ENCODE measurements at places on chromosomes 13 and 19.

DNA sequence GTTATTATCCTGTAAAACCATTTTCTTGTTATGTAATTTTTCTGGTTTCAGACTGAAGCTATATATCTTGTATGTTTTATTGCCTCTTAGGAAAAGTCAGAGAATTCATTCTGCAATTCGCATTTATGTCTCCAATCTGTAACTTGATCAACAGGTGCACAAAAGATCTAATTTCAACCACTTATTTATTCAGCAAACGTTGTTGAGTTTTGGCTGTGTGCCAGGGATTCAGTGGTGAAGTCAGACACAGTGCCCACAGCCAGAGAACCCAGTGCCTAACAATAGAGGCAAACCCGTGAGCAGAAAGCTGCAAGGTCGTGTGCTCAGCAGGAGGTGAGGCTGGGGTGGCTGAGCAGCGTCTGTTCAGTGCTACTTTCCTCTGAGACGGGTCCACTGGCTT lies 119.5 kb upstream of the MCF2L start:
- peak; percentile 5 for DNase-seq

DNA sequence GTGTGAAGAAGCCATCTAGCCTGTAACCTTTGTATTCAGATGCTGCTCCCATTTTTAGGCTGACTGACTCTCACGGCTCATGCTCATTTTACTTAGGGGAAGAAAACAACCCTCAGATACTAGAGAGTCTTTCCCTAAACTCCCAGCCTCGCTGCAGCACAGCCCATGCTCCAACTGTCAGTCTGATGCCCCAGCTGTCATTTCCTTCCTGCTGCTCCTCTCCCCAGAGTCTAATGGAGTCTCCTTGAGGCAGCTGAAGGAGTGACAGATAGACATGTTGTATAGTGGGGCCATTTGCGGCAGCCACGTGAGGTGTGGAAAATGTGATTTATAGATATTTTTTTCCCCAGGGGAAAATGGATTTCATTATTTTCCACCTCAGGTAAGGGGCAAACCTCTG lies 59.2 kb upstream of the OLFM4 start:
- no peak for DNase-seq

DNA sequence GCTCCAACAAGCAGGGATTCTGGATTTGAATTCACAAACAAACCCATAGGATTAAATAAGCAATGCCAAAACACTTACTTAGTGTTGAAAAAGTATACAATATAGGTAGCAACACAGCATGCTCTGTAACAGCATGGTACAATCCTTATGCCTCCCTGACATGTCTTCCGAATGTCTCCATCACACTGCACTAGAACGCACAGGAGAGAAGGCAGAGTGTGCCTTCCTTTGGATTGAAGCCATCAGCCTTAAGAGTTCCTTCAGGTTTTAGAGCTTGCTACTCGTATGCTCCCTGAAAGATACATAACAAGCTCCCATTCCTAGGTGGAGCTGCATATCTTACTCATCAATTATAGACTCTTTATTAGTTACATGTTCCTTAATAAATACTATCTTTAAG lies 1573.9 kb upstream of the PRR20A start:
- no peak for DNase-seq

DNA sequence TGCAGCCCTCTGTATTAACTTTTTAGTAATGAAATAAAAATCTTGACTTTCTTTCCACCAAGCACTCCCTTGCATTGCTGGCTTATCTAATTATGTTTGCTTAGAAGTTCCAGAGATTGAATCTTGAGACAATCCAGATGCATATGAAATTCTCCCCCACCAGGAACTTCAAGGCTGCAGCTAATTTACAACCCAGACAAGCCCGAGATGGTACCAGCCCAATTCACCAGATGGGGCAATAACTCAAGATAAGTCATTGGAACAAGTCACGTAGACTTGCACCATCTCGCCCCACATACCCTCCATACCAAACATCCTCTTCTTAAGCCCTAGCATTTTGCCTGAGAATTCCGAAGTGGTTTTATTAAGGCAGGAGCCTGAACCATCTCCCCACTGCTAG lies 29.0 kb downstream of the UTP14C start:
- peak; percentile 16 for DNase-seq

GRCh38 chr19:51503286-51503817 lies 1.8 kb upstream of the SIGLEC12 start:
- no peak for DNase-seq

- DNase-seq = no peak
Observed at GRCh38 chr13:79585033-79585432, 104.1 kb downstream of the NDFIP2 start.

DNA sequence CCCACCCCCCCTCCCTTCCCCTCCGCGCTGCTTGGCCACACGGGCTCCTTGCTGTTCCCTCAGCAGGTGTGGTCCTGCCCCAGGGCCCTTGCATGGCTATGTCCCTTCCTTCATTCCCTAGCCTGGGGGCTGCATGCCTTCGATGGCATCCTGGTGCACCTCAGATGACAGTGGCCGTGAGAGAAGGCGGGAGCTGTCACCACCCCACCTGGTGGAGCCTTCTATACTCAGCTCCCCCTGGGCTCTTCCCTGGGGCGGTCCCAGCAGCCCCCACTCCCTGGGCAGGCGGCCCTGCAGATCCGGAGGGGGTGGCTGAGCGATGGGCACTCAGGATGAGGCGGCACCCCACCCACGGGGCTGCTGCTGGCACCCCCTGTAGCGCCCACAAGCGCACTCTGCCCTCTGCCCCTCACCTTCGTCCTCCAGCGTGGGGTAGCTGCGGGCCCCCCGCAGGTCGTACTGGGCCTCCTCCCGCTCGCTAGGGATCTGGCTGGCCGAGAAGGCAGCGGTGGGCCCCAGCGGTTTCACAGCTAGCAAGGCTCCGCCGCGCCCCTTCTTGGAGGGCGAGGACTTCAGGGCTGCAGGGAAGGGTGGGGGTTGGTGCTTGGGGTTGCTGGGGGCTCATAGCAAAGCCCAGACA lies 17.2 kb upstream of the CACTIN start:
- no peak for DNase-seq

DNA sequence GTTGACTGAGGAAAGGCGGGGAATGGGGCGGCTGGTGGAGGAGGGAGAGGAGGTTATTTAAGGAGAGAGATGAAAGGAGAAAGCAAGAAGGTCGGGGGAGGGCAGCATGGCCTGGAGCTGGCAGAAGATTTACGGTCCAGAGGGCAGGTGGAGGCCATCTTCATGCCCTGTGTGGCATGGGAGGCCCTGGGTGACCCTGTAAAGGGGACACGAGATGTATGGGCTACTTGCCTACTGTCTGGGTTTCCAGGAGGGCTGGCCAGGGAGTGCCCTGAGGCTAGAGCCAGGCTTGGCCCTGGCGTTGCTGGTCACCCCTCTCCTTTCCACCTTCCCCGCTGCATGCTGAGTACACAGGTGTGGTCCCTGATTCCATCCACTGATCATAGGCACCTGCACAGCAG lies 6.1 kb downstream of the WTIP start:
- DNase-seq = no peak

DNA sequence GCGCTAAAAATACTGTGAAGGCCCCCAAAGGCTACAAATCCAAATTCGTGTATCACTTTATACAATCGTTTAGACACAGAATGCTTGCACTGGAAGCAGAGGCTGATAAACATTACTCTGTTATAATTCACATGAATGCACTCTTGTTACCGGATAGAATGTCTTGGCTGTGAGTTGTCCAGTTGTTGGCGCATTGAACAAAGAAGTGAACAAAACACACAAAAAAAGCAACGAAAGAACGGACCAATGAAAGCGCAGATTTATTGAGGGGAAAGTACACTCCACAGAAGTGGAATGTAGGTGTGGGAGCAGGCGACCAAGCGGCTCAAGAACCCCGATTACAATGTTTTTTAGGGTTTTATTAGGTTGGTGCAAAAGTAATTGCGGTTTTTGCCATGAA lies 529 bp upstream of the ZNF418 start:
- no peak for DNase-seq

DNA sequence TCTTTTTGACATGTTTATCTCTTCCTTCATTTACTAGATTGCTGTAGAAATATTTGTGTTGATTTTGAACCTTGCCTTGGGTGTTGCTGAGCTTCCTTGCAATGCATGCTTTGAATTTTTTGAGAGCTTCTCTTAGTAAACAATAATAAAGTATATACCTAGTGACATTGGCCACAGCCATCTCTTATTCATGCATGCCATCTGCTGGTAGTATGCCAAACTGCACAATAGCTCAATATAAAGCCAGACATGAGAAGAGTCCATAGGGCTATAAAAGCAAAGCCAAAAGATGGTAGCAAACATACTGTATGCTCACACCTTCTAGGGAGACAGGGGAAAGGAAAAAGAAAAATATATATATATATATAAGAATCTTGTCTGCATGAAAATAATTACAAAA lies 18.9 kb upstream of the ZSCAN5A start:
- DNase-seq = peak; percentile 64

DNA sequence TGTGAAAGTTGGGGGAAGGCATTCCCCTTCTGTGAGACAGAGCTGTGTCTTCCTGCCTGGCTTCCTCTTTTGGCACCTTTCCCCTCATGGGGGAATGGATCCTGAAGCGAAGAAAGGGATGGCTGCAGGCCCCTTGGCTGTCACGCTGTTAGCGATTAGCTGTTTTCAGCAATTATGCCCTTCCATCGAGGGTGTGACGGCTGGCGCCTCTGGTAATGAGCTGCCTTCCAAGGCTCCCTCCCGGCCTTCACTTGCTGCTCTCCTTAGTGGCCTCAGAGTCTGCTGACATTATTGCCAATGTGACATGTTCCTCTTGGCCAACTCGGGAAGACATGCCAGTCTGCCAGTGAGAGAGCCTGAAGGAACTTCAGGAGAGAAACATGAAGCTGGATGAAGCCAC lies 162.1 kb downstream of the ZIC5 start:
- DNase-seq = no peak

GRCh38 chr13:27792393-27793218 lies at the start of gene GSX1:
Gene GSX1, plus strand, starts transcription at chr13:27792483. Its CDS starts 208 bp downstream, at chr13:27792691.
- peak; percentile 69 for DNase-seq

- peak; percentile 73 for DNase-seq
Observed at GRCh38 chr19:33798681-33799111, 2.0 kb downstream of the KCTD15 start.

GRCh38 chr13:105083992-105084391 lies 1451.5 kb downstream of the EFNB2 start:
- DNase-seq = no peak

DNA sequence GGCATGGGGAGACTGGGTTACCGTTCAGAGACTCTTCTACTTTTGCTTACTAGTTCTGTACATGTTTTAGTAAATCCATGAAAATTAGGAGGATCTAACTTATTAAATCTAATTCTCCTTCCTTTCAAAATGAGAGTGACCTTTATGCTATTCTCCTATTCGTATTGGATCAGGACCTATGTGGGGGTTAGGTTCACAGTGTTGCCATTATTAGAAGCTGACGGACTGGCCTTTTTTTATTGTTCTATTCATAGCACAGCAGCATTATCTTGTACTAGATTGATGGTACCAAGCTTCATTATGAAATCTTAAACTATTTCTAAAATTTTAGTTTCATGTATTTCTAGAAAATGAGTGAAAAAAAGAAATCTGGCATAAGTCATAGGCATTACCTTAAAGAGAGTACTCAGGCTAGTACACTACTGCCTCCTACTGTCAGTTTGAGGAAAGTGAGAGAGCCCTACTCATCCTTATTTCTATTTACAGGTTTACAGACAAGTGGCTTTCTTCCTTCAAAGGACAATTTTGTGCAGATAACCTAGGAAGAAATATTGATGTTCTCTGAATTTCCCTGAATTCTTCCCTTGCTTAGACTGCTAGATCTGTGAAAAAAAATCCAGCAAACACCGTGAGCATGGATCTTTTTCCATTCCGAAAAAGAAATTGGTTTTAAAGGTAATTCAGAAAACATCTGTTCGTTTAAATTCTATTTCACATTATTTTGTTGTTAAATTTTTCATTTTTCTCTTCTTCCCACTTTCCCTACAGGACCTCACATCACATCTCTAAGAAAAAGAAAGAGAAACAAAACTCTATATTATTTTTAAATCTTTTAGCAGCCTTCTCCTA lies 485.5 kb downstream of the DIAPH3 start:
- peak; percentile 70 for DNase-seq

DNA sequence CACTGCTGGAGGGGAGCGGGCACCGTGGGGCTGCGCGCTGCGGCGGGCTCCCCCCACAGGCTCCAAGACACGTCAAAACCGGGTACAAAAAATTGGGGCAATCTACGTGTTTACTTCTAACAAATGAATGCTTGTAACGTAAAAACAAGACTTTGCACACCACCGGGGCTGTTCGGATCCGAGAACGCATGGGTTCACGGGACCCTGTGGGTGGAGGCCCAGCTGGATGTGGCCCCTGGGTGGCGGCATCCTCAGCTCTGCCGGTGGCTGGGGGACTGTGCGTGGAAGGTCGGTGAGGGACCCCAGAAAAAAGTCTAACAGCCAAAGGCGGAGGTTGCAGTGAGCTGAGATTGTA lies 10.3 kb upstream of the SLC7A10 start:
- DNase-seq = no peak

GRCh38 chr13:52374389-52374788 lies 31.6 kb downstream of the THSD1 start:
- no peak for DNase-seq

GRCh38 chr13:45953082-45953481 lies 99.5 kb downstream of the ZC3H13 start:
- DNase-seq = no peak

DNA sequence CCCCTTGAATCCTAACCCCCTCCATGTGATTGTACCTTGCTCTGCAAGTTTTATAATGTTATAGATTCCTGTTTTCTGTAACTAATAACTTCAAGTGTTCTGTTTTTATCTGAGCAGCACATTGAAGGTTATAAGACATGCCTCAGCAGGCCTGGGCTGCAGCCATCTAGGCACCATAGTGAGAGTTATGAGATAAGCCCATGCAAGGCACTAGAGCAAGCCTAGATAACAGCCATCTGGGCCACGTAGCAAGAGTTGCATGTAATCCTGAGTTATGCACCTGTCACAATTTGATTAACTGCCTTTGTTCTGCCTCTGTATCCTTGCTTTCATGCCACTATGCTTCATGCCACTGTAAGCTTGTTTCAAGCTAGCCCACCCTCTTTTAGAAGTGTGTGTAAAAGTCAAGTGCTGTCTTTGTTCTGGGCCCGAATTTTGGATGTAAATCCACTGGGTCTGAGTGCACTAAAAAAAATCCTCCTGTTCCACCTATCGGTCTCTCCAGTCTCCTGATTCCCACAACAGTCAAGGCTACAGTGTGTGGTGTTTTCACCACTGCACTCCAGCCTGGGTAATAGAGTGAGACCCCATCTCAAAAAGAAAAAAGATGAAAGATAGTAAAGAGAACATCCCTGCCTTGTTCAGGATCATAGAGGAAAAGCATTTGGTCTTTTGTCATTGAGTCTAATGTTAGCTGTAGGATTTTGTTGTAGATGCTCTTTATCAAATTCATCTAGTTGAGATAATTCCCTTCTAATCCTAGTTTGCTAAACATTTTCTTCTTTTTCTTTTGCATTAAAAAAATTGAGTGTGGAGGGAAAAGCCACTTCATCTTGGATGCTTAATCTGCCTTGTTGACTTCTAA lies 16.0 kb upstream of the KBTBD6 start:
- DNase-seq = no peak

- no peak for DNase-seq
Observed at GRCh38 chr13:106941779-106942178, 373.8 kb upstream of the ARGLU1 start.

GRCh38 chr19:1752757-1753728 lies at the start of gene ONECUT3:
Gene ONECUT3, plus strand, starts transcription at chr19:1753506. Its CDS starts 157 bp downstream, at chr19:1753663.
- DNase-seq = peak; percentile 13

Measured in EH (cell line).